ENCODE measurements at places on chromosomes 3 and 15.

DNA sequence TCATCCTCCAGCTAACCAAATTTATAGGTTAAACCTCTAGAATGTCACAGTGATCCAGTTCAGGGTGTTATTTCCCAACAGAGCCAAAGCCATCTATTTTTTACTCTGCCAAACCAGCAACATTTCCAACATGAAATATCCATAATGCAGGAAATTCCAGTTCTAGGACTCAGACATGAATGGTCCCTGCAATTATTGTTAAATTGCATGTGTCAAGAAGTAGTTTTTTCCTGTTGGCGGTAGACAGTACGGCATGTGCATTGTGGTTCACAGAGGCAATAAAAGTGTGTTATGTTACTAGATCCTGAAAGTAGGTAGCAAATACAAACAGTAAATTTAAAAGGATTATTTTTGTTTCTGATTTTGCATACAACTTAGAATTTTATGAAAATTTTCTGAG, 215.7 kb upstream of the THBS1 start:
- DNase-seq: no peak

DNA sequence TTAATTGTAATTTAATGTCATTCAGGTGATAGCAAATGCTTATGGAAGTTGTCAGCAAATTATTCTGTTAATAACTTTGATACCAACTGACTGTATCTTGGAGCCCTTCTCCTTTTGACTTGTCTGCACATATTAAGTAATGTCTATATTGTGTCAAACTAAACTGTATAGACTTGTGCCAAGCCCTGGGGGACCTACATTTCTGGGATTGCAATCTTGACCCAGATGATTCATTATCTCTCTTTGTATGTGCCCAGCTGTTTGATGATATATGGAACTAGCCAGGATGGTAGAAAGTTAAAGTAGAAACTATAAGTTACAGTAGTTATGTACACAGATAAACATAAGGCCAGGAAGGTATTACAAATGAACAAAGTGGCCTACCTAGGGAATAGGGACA, 402.8 kb upstream of the RARB start:
- no peak for DNase-seq

DNA sequence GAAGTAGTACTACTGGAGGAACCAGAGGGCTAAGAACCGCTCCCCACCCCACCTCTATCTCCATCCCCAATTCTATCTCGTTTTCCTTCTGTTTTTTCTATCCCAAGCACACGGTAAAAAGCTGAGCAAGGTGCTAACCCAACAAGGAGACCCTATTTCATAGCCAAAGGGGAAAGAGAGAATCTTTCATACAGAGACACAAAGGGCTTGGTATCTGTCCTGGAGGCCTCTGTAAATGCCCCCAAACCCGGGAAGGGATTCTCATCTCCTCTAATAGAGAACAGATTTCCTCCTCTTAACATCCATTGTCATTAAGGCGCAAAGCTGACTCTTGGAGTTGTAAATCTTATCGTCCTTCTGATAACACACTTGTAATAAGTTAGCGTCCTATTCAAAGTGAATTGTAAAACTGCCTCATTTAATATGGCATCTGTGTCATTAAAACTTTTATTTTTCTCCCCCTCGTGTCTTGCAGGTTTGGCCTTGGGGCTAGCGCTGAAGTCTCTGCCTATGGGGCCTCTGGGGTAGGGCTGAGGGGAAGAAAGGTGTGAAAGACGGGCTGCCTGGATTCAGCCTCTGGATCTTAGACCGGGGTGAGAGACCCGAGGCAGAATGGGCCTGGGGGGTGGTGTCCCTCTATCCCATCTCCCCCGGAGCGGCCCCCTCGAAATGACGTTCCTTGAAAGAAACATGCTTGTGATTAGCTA, 12.1 kb downstream of the NR2F2 start:
- DNase-seq: no peak

DNA sequence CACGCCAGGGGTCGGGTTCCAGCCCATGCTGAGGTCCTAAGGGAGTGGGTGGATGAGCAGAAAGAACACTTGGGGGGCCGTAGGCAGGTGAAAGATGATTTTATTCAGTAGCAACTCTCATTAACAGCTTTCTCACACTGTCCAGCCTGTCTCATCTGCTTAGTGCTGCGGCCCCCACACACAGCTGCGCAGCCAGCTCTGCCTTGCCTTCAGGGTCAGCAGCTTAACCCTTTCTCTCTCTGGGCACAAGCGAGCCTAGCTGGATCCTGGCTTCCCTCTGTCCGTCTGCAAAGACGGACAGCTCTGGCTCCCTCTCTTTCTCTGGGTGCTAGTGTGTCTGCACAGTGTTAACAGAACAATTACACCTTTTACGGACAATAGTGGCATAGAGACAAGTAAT, 21.3 kb downstream of the NPAP1 start:
- no peak for DNase-seq

DNA sequence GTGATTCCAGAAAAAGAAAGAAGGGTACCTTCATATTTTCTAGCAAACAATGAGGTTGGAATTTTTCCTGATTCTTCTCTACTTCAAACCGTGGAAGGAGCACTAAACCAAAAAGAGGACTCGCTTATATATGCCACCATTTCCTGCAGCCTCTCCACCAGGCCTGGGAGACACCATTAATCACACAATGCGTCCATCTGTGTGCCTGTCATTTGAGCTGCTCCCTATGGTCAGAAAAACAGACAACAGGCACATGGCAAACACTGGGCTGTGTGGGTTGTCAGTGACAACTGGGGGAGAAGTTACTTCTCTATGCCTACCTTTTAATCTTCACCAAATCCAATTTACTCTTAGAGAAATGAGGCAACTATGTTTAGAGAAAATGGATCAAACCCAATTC, 71.9 kb downstream of the NR2F2 start:
- DNase-seq: no peak

DNA sequence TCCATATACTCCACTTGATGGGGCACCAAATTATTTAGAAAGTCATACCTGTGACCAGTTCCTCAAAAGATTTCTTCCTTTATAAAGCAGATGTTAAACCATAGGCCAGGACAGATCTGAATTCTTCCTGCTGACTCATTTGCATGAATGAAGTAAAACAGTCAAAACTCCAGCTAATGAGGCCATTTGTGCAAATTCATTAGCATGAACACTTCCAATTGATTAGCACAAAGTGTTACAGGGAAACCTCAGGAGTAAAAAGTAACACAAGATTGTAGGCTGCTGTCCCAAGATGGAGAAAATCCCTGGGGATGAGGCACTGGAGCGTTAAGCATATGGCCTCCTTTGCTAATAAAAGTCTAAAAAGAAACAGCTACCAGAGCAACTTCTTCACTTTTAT, 149.8 kb downstream of the ZNF385D start:
- no peak for DNase-seq

DNA sequence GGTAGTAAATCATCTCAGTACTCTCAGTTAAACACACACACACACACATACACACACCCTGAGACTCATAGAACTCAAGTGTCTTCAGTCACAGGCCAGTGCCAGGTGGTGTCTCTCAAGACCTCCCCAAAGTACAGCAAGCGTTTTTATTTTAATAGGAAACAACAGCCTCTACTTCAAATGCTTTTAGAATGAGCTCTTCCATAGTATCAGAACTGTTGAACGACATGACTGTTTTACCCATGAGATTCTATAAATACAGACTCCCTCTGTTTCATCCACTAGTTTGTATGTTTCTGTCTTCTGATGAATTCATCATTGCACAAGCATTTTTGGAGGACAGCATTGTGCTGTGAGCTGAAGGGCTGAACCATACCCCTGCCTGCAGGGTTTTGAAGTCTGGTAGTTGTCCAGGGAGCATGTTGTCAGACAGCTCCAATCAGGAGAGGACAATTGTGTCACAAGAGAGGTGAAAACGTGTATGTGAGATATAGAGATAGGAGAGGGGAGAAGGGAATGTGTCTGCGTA, 201.0 kb upstream of the BCL6 start:
- DNase-seq: no peak

DNA sequence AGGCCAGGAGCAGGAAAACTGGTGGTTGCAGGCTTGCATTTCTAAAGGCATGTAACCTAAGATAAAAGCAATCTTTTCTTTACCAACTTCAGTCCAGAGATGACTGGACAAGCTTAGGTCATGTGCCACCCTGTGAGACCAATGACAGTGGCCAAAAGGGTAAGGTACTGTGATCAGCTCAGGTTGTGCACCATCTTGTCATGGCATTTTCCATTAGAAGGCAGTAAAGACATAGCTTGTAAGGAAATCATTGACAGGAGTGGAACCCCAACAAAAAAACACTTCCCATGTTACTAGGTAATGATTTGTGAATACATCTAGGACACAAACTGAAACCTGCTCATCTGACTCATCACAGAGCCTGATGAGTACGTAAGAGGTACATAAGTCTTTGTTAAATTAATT, 35.2 kb downstream of the SSR3 start:
- DNase-seq: no peak

DNA sequence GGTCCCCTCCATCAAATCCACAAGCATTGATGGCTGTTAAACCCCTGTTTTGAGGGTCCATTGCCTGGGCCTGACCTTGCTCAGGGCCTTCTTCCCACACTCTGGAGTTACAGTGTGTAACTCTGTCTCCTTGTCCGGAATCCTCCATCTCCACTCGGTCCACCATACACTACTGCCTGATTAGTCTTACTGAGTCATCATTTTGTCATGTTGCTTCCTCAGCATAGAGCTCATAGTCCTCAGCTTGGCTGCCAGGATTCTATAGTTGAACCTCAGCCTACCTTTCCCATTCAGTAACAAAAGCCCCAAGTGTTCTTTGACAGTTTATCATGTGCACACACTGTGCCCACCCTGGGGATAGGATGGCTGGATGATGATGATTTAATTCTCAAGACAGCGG, 113.0 kb downstream of the PDE8A start:
- DNase-seq: no peak

DNA sequence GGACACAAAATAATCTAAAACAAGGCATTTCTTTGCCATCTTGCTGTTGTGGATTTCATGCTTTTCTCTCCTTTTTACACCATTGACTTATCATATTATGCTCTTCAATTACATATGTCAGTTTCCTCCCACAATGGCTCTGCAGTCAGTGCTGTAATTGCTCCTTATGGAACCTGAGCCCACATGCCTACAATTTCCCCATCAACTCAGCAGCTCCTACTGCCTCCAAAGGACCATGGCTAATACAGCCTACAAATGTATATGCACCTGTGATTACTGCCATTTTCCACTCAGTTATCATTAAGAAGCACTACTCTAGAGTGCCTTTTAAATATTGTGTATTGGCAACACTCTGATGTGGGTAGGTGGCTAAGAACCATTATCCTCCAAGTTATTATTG, 30.8 kb downstream of the RTP4 start:
- no peak for DNase-seq

- DNase-seq: no peak
Observed at GRCh38 chr15:38535491-38536200, 29.0 kb downstream of the RASGRP1 start.

- DNase-seq: no peak
Observed at GRCh38 chr3:188253800-188254452, 100.0 kb downstream of the LPP start.

GRCh38 chr15:85154061-85154460, 172.4 kb downstream of the PDE8A start:
- no peak for DNase-seq

DNA sequence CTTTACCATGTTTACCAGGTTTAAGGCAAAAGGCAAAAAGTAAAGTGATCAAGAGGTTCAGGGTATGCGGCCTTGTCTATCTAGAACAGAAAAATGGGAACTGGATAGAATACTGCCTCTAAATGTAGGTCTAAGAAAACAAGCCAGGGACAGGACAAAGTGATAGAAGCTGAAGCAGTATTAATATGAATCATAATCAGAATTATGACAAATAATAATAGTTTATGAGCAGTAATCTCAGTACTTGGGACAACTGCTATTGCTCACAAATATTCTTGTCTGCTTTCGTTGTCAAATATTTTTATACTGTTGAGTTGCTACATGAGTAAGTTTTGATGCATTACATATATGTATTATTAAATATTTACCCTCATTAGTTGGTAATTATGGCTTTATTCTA, 356.9 kb upstream of the RBMS3 start:
- DNase-seq: no peak

- DNase-seq: no peak
Observed at GRCh38 chr3:58574682-58575081, 2.5 kb downstream of the FAM107A start.

DNA sequence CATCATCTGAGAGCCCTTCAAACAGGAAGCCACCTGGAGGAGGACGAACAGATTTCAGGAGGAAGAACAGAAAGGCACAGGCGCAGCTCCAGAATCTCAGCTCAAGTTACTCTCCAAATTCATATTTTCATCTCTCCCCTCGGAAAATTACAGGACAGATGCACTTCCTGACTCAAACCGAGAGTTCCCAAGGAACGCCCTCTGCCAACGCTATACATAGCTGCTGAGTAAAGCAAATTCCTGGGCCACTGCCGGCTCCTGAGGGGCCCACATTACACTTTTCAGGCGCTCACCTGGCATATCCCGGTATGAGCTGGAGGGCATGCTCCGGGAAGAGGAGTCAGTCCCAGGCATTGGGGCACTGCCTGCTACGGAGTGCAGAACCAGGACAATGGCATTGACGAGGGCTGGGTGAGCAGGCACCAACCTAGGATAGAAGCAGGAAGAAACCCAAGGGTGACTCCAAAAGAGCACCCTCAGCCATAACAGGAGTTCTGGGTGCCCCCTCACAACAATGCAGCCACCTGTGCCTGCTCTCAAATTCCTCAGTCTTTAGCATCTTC, 11.2 kb downstream of the UBL7 start:
- no peak for DNase-seq

GRCh38 chr15:74365598-74366445, 1.6 kb downstream of the CYP11A1 start:
- no peak for DNase-seq

DNA sequence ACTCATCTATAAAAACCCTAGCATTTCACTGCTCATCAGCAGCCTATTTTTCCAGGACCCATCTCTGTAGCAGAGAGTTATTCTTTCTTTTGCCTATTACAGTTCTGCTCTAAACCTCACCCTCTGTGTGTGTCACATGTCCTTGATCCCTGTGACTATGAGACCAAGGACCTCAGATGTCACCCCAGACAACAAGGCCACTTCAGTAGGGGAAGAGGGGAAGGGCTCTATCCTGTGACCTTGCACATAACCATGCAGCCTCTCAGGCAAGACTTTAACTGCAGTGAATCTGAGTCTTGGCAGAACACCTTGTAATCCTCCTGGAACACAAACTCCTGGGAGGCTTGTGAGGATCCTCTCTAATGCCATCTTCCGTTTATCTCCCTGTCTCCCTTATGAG, 4.4 kb upstream of the ZNF589 start:
- no peak for DNase-seq

All from NCI-H2081 treated with DMSO at 0.1 percent for 48 hours (cell line).